Progenitor cell of endocrine pancreas (in vitro differentiated cells): ENCODE measurements at places on chromosomes 12 and 14.

- no peak for DNase-seq
These were observed 42.6 kb upstream of the POC1B start for GRCh38 chr12:89568484-89568883.

GRCh38 chr14:71432334-71433110 lies 499.7 kb upstream of the RGS6 start:
- DNase-seq = no peak

- DNase-seq = peak; percentile 55
These were observed 1.7 kb downstream of the AJUBA start for GRCh38 chr14:22980672-22981089.

DNA sequence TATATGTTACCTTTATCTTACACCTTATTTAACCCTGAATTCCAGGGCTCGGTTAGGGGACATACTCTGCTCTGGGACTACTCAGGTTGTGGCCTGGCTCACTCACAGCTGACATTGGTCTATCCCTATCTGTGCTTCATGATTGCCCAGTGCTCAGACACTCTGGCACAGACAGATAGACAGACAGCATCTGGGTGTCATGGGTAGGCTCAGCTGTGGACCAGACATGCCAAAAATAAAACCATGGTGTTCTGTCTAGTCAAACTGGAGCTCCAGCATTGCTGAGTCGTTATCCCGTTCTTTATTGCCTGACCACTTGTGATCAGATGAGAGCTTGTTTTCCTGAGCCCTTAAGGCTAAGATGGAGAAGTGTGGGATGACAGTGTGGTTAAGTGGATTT lies 29.0 kb downstream of the FBXW8 start:
- no peak for DNase-seq

DNA sequence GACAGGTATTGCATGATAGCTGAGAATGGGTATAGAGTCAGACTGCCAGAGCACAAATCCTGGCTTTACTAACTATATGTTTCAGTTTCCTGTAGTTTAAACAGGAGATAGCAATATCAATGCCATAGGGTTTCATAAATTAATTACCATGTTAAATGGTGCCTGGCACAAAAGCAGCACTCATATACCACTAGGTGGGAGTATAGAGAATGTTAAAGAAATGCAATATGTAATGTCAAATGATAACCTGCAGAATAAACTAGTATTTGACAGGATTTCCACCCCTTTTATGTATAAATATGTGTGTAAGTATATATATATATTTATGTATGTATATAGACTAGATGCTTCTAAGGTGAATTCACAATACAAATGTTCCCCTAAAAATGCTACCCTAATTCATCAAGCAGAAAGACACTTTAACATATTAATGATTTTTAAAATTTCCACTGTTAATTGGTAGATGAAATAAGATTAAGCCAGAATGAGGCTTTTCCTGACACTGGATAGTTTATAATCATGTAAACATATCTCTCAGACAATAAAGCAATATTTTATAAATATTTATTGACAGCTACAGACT lies 8.6 kb downstream of the WDR89 start:
- no peak for DNase-seq

DNA sequence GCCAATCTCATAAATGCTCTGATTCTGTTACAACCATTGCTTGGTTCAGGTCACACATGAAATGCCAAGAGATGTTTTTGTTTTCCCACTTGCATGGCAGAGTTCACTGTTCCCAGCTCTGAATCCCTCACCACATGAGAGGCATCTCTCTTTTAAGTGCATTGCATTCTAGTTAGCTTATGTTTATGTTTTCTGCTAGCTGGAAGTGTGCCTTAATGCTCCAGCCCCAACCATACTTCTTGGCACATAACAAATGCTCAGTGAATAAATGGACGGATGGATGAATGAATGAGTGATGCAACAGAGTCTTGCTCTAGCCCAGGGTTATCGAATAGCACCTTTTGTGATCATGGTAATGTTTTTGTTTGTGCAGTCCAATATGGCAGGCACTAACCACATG lies 197.3 kb downstream of the PPM1H start:
- DNase-seq = no peak

GRCh38 chr12:65184176-65184857 lies 14.9 kb downstream of the LEMD3 start:
- DNase-seq = no peak

GRCh38 chr12:45601390-45601789 lies 128.1 kb upstream of the ARID2 start:
- no peak for DNase-seq

DNA sequence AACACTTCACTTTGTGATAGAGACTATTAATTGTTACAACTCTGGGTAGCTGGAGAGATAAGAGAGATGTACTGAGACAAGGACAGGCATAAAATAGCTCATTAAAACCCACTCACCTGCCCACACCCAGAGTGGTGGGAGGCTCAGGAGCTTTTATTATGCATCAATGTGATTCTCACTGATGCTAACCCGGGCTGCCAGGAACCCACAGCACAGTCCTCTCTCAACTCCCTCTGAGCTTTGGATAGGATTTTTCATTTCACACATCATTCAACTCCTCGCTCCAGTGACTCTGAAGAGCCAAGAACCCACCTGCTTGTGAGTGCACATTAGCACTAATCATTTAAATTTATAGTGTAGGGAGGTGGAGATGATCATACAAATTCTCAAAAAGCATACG lies 827.9 kb downstream of the FLRT2 start:
- no peak for DNase-seq

DNA sequence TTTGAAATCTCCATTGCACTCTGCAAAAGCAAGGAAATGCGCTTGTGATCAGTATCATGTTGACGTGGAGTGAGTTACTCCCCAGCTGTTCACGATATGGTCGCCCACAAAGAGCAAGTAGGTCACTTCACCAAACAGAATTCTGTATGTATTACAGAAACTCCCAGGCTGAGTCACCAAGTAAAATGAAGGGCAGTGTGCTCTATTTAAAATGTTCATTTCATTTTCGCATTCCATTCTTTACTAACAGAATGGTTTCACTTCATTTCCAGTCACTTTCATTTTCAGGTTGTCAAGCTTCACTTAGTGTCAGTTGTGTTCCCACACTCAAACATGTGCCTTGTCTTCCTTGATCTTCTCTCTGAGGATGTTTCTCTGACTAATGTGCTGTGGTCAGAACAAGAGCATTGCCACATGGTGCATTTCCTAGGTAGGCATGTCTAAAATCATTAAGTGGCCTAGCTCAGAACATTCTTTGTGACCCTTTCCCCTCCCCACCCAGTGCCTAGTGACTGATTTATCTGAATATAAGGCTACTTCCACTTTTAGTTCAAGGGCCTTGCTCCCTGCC lies 391.2 kb downstream of the RAD51B start:
- DNase-seq = no peak

DNA sequence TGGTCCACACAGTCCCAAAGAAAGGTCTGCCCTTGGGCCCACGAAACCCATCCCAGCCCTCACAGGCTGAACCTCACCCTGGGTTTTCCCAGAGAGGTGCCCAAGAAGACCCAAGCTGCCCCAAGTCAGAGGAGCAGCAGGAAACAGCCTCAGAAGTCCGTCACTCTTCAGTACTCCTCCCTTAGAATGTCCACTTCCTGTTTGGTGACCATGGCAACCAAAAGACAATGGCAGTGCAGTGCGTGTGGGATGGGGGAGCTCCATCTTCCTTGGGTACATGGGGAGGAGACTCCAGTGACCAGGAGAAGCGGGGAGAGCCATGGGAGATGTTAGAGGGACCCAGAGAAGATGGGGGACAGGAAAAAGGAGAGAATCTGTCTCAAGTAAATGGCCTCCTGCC lies 11.3 kb downstream of the SELPLG start:
- no peak for DNase-seq

DNA sequence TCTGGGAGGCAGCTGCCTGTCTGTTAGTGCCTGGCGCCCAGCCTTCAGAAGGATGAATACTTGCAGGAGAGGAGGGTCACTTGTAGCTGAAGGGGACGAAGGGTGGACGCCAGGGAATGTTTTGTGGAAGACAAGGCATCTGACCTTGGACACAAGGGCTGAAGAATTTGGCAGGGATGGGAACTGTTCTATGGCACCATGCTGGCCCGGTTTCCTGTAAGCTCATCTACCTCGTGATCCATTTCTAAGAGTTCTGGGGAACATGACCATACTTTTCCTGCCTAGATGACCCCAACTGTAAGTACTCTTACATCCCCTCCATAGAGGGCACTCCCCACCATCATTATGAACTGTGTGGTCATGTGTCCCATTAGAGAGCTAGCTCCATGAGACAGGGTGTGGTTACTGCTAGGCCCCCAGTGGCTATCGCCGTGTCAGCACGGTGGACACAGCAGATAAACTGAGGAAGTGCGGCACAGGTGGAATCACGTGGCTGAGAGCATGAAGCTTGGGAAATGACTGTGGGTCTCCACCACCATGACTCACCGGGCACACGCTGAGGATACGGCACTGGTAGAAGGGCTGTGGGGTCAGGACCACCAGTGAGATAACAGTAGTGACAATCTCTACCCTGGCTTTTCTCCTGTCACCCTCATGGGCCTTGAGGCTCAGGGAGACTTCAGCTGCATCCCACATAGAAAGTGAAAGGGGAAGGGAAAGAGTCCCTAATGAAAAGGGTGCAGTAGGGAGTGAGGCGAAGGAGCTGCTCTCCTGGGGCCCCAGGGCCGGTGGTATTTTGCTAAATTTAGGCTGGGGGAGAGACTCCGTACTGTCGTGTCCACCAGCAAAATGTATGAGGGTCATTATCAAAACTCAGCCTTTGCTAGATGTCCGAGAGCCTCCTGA lies 252.6 kb downstream of the FOXN3 start:
- no peak for DNase-seq

- DNase-seq = no peak
These were observed 50.5 kb downstream of the CFAP251 start for GRCh38 chr12:121968876-121969275.

GRCh38 chr14:61570549-61571290 lies 124.6 kb upstream of the HIF1A start:
- no peak for DNase-seq

GRCh38 chr12:65276916-65277530 lies 1.5 kb upstream of the MSRB3 start:
- DNase-seq = no peak

DNA sequence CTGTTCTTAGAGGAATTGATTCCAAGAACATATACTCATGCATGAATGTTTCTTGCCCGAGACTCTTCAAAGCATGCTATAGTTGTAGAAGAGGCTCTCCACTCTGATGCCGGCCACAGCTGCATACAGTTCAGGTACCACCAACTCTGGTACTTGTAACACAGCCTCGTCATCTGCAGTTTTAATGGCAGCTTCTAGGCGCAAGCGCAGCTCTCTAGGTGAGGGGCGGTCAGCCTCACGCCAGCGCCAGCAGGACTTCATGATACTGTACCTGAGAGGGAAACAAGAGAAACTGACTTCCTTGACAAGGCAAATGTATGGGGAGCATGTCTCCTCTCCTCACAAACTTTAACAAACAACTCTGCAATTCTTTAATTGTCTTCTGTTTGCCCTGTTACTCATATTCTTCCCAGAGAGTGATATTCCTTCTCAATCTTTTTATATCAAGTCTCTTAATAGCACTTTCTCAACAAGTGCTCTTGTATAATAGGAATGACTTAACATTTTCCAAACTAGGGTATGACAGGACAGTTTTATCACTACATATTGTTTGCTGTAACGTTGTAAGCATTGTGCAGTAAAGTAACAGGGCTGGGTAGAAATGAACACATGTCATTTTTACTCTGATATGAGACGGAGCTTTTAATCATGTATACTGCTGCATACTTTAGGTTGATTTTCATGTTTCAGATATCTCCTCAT lies 6.8 kb upstream of the MAGOHB start:
- DNase-seq = no peak

DNA sequence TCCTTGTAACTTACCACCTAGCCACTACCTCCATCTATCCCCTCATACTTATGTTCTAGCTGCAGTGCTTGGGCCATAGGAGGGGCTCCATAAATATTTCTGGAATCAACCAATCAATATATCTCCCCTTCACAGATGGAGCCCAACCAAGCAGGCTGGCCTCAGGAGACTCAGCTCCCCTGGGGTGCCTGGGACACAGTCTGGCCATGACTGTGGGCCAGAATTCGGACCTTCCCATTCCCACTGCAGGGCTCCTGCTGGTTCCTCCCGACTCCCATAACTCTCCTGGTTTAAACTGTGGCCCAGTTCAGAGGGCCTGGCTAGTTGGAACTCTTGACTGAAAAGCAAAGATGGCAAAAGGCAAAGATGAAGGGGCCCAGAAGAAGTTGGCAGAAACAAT lies 13.0 kb downstream of the TTC7B start:
- DNase-seq = no peak

DNA sequence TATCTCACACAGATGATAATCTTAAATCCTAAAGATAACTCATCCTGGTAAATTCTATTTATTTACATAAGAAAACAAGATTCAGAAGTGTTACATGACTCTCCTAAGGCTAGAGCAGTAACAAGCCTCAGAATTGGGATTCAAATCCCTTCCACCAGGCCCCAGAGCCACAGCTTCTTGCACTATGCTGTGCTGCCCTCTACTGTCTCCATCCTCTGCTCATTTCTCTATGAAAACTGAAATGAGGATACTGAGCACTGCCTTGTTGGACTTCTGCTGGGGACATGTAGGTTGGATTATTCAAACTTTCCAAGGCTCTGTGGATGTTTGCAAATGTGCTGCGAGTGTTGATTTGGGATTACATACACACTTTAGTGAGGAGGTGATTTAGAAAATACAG lies 23.5 kb upstream of the C12orf50 start:
- no peak for DNase-seq

DNA sequence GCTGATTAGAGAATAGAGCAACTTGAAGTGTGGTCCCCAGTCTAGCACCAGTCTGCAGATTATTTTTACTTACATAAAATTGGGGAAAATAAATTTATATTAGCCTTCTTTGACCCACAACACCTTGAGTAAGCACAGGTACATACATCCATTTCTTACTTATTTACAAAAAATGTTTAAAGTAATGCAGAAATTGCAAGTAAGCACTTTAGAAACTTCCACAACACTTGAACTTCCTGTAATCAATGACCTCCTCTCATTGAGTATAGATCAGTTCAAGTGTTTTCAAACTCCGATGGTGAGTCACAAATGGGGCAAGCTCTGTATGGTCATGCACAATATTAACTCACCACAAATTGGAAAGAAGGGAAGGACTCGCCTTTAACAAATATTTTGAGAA lies 83.3 kb downstream of the KIF21A start:
- no peak for DNase-seq

- DNase-seq = no peak
These were observed 404.2 kb downstream of the DAD1 start for GRCh38 chr14:22184830-22185168.

- DNase-seq = no peak
These were observed 653 bp downstream of the PA2G4 start for GRCh38 chr12:56104815-56105608.

GRCh38 chr12:11071414-11071813 lies 9.3 kb upstream of the TAS2R46 start:
- DNase-seq = no peak

- no peak for DNase-seq
These were observed 202.3 kb upstream of the LMNTD1 start for GRCh38 chr12:25755136-25755970.

DNA sequence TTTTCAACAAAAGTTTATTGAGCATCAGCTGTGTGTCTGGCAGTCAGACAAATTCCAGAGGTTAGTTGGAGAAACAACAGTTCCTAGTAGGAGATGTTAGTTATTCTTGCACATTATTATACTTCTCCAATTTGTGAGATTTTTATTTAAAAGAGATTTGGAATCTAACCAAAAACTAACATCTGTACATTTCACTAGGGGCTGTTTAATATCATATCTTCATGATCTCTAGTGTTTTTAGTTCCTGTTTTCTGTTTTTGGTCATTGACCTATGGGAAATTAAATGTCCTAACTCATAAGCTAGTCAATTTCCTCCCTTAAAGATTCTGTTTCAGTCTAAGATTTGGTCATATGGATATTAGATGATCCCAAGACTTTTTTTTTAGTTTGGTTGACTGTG lies 34.1 kb upstream of the KLHDC2 start:
- DNase-seq = no peak
